ENCODE measurements at places on chromosomes 2 and 18.
A peak's percentile ranks its signal among the peaks of the same experiment; 100 is the strongest.

DNA sequence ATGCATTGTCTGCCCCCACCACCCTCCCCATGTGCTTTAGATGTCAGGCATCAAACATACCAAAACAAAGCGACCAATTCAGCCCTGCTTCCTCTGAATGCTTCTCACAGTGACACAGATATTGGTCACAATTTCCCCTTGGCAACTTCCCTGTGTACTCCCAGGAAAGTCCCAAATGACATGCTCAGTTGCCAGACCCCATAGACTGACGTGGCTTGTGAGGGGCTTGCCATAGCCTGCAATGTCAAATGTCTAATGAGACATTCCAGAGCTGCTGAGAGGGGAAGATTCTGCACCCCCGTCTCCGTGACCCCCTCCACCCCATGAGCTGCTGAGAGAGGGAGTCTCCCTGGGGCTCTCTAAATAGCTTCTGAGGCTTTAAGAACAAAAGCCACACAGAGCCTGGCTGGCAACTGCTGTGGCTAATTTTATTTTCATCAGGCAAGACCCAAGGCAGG is 47.3 kb downstream of the RFTN2 start:
- peak; percentile 83 for DNase-seq

- DNase-seq: no peak
These were observed 119.4 kb downstream of the SEPTIN10 start for GRCh38 chr2:109494351-109494750.

- DNase-seq: no peak
These were observed 184.1 kb upstream of the KYNU start for GRCh38 chr2:142693171-142693950.

DNA sequence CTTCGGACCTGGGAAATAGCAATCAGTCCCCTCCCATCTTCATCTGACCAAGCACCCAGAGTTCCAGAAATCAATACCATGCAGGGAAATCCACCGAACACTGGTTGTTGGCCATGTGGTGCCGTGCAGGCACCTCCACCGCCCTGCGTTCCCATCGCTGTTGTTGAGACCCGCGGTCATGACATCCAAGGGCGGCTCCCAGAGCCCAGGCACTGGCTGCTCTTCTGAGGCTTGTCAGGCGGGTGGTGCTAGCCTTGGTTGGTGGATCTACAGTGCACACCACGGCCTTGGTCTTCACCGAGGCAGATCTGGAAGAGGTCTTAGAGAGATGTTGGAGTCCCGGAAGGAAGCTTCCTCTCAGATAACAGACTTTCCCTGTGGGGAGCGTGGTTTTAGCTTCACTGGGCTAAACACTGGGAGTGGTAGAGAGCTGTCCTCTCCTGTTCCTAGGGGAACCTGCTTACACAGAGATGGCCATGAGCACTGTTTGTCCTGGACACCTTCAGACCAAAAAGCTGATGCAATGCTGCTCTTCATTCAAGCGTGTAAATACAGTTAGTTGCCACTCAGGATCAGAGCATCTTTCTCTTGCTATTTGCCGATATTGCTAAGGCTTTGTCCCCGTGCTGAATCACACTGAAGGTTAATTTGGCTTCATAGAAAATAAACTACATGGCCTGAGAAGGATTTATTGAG is 58.3 kb downstream of the SMIM21 start:
- no peak for DNase-seq

DNA sequence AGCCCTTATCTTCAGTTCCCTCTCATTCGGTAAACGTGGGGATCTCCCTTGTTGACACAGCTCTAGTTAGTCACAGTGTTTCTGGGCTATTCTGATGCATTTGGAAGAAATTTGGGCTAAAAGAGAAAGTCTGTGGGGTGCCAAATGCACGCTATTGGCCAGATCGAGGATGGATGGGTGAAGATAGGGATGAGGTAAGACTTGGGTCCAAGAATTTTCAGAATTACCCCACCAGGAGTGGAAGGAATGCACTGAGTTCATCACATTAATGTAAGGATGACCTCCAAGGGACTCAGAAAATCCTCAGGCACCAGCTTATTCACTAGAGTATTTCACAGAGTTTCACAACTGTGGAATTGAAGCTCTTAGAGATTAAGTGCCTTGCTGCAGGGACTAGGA is 49.3 kb downstream of the NRP2 start:
- no peak for DNase-seq

- no peak for DNase-seq
These were observed 130.5 kb downstream of the EIPR1 start for GRCh38 chr2:3246928-3247714.

DNA sequence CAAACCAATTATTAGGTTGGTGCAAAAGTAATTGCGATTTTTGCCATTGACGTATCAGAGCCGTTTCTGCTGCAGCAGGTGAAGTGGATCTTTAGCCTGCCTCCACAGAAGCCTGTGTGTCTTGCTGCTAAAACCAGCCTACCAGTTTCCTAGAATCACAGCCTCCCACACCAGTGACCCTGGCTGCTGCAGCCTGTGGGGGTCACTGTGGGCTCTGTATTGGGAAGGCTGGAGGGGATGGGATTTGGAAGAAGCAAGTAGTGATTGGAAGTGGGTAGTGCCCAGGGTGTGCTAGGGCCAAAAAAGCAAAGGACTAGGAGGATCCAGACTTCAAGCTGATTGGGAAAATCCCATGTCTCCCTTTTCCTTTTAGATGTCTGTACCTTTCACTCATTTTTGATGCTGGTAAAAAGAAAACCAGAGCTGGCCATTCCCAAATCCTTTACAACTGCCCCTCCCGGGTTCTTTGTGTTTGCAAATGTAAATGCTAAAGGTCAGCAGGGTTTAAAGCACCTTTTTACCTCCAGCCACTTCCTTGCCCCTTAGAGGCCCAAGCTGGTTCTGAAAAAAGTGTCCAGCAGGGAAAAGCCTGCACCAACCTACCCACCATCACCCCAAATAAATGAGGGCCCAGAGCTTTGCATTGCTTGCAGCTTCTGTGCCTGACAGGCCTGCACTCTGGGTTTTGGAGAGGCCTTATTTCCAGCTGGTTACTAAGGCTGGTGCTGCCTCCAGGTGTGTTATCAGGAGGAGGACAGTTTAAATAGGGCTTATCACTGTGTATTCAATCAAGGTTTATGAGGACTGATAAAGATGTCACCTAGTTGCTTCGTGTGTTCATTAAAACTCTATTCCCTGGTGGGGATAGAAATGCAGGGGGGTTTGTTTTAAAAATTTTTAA is 172.0 kb downstream of the MIB1 start:
- no peak for DNase-seq

GRCh38 chr2:8750221-8750620 is 68.4 kb downstream of the ID2 start:
- DNase-seq: no peak

- no peak for DNase-seq
These were observed 28.4 kb downstream of the TMEM17 start for GRCh38 chr2:62477573-62477972.

GRCh38 chr2:112520234-112520783 is 22.0 kb upstream of the POLR1B start:
- no peak for DNase-seq

DNA sequence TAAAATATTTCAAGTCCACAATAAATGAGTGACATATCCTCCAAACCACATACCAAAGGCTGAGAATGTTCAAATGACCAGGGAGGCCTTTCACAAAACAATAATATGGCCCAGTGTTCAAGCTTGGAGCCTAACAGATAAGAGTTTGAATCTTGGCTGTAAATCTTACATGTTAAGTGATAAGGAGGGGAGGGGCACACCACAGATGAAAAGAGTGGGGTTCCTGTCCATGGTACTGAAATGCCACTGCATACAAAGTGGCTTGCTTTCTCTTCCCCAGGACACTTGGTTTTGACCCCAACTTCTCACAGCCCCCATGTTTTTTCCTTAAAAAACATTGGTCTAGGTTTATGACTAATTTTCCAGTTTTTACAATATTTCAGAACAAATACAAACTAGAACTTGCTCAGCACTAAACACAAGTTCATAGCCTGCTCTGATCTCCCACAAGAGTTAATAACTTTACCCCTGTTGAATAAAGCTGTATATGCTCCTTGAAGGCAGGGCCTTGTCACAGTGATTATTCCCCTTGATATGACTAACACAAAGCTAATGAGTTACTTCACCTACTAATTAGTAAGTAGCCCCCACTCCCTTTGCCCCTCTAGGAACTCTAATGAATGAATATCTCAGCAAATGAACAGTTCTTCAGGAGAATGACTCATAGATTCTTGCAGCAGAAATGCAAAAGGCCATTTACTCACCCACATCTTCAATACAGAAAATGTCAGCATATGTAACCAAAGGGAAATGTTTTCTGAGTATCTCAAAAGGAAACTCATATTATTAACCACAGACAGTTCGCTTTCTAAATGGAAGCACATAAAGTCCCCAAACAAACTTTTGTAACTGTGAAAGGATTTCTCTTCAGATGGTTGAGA is 142.2 kb downstream of the SATB2 start:
- no peak for DNase-seq

GRCh38 chr2:225573603-225574002 is 174.1 kb downstream of the NYAP2 start:
- no peak for DNase-seq

- DNase-seq: no peak
These were observed 287.5 kb downstream of the TCF4 start for GRCh38 chr18:55300421-55300935.

DNA sequence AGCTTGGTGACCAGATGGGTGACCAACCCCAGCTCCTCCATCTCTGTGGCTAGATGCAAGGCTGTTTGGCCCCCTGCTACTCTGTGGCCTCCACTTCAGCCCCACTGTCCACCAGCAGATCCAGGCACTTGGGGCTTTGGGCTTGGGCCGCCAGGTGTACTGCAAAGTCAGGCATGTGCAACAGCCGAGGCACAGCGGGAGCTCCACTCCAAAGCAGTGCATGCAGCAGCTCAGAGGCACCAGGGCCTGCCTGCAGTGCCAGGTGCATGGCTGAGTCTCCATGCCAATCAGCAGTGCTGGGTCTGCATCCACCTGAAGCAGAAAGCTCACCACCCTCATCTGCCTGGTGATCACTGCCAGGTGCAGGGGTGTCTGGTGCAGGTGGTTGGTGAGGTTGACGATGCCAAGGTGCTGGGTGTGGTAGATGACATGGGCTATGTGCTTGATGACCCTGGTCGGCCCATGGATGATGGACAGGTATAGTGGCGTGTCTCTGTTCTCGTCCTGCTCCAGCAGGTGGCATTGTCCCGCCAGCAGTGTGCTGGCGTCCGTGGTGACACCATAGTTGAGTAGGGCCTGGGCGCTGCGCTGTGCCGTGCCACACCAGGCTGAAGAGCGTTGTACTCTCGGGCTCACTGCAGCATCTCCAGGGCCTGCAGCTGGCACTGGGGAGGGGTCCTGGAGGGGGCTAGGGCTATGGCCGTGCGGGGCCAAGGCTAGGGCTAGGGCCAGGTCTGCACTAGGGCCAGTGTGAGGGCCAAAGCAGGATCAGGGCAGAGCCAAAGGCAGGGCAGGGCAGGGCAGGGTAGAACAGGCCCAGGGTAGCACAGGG is 1.0 kb upstream of the ANKRD62 start:
- DNase-seq: no peak

GRCh38 chr2:199975273-199975895 is 20.0 kb downstream of the MAIP1 start:
- no peak for DNase-seq

DNA sequence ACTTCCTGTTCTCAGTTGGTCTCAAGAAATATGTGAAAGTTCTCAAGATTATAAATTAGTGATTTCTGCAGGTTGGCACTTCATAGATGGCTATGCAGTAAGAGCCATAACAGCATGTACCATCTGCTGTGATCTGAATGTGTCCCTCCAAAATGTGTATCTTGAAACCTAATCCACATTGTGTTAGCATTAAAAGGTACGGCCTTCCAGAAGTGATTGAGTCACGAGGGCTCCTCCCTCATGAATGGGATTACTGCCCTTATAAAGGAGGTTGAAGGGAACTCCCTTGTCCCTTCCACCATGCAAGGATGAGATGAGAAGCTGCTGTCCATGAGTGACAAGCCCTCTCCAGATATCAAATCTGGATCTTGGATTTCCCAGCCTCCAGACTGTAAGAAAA is 45.0 kb downstream of the METTL4 start:
- DNase-seq: no peak

GRCh38 chr2:9332136-9332852 is 91.0 kb downstream of the ITGB1BP1 start:
- DNase-seq: no peak

DNA sequence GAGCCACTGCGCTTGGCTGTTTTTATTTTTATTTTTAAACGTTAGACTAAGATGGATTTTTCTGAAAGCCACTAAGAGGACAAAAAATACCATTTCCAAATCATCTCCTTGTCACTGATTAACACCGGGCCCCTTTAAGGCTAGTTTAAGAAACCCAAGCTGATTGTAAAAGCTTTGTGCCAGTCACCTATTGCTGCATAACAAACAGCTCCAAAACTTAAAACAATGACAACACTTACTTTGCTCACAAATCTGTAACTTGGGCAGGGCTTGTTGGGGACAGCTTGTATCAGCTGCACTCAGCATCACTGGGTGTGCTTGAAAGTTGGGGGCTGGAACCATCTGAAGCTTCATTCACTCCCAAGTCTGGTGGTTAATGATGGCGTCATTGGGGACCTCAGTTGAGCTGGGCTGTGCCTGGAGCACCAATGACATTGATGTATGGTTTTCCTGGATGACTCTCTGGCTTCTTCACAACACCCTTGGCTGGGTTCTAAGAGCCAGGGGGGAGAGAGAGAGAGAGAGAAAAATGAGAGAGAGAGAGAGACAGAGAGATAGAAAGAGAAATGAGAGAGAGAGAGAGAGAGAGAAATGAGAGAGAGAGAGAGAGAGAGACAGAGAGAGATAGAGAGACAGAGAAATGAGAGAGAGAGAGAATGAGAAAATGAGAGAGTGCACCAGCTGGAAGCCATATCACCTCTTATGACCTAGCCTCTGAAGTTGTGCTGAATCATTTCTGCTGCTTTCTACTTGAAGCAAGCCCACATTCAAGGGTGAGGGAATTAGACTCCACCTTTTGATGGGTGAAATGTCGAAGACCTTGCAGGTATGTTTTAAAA is 26.0 kb upstream of the ATG16L1 start:
- DNase-seq: no peak

DNA sequence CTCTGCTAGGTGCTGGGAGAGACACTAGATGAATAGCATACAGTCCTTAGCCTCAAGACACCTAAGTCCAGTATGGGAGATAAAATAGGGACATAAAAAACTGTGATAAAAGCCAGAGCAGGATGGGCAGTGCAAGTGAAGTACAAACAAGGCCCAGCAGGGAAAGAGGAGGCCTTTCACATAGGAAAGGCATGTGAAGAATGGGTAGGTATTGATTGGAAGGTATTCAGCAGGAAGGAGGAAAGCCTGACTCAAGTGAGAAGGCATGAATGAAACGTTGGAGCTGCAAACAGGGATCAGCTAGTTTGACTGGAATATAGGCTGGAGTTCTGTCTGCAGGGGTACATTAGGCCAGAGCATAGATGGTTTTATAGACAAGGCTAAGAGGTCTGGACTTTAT is 11.0 kb upstream of the CXCR4 start:
- no peak for DNase-seq

- DNase-seq: no peak
These were observed 158.7 kb downstream of the HAUS1 start for GRCh38 chr18:46262856-46263255.

All from midbrain (tissue), 1 donor.